Erythroblast (primary cell): ENCODE measurements at places on chromosomes 11 and 22.
A peak's percentile ranks its signal among the peaks of the same experiment; 100 is the strongest.

- DNase-seq: no peak
These were observed 50.9 kb downstream of the THAP12 start for GRCh38 chr11:76329983-76330382.

GRCh38 chr22:25896098-25896497 is 154.1 kb downstream of the MYO18B start:
- no peak for DNase-seq

DNA sequence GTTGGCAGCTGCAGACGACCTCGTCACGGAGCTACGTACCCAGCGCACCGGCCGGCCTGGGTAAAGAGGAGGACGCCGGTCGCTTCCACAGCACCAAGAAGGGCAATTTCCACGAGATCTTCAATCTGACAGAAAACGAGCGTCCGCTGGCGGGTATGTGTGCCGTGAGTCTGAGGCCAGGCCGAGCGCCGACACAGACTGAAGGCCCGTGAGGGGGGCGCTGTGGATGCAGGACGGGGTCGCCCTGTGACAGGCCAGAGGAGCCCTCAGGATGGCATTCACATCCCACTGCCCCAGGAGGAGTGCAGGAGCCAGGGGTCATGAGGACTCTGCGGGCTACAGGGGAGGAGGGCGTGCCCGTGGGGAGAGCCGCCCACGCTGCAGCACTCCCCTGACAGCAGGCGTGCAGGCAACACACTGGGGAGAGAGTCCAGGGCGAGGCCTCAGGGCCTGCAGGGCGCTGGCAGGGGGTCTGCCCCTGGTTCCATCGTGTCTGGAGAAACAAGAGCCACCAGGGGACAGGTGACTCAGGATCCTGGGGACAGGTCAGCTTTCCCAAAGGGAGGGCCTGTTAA is 53.6 kb downstream of the GRAMD4 start:
- DNase-seq: no peak

- no peak for DNase-seq
These were observed 84.3 kb downstream of the SNX19 start for GRCh38 chr11:130831976-130832375.

DNA sequence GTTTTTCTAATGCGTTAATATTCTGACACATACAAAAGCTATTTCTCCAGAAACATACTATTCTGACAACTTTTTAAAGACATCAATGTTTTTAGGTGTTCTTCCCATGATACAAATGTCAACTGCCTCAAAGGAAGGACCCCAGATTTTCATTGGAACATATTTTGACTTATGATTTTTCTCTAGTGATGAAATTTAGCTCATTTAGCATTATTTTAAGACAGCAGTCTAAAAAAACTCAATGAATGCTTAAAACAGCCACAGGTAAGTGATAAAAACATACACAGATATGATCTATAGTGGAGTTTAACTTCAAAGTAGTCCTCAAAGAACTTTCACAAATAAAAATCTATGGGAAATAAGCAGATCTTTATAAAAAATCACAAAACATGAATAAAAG is 24.9 kb downstream of the XKR3 start:
- no peak for DNase-seq

GRCh38 chr11:25423436-25424199 is 908.3 kb upstream of the ANO3 start:
- DNase-seq: no peak

DNA sequence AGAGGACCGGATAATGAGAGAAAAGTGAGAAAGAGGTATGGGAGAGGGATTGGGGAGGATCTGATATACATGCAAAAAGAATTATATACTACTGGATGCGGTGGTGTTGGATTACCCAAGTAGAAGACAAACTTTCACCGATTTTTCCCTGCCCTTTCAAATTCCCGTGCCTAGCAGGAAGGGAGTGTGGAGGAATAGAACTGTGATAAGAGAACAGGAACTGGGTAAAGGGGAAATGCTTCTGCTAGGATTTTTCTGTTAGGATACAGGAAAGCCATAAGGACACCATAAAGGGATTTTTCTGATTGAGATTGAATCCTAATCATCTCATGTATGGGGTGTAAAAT is 480 bp upstream of the MTMR2 start:
- DNase-seq: no peak

- DNase-seq: peak; percentile 27
These were observed 5.4 kb downstream of the FDX1 start for GRCh38 chr11:110434952-110435779.
